HEK293T (cell line): ENCODE measurements at places on chromosomes 16 and 17.

GRCh38 chr17:59763861-59764260 is 56.4 kb downstream of the VMP1 start:
- DNase-seq, result no peak

- no peak for DNase-seq
Observed at GRCh38 chr16:62021161-62021581, 15.1 kb downstream of the CDH8 start.

DNA sequence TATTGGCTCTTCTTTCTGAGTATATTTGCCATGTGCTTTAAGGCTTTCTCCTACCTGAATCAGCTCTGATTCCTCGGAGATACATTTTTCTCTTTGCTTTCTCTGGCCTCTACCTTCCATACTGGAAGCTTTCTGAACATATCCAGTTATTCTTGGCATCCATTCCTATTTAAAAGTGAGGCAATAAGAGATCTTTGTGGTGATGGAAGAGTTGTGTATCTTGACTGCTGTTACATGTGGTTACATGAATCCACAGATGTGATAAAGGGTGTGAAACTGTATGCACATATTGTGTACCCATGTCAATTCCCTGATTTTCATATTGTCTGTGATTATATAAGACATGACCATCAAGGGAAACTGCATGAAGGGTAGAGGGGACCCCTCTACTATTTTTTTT is 24.4 kb downstream of the UBE2O start:
- DNase-seq, result no peak

- DNase-seq, result no peak
Observed at GRCh38 chr17:41284043-41284442, 8.5 kb downstream of the KRTAP9-7 start.

- no peak for DNase-seq
Observed at GRCh38 chr17:38906460-38907228, 18.8 kb upstream of the LASP1NB start.

DNA sequence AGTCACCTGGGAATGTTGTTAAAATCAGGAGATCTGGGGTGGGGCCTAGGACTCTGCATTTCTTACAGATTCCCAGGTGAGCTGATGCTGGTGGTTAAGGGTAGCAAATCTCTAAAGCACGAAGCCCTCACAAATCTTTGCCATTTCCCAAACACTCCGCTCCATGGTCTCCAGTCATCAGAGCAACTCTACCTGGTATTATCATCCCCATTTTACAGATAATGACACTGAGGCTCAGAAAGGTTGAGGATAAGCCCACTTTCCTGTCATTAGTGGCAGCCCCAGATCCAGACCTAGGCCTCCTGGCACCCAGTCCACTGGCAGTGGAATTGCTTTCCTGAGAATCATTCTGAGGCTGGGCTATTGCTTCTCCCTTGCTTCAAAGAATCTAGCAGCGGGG is 8.7 kb downstream of the SLC46A1 start:
- DNase-seq, result no peak

- DNase-seq, result no peak
Observed at GRCh38 chr16:73205153-73205886, 157.4 kb upstream of the ZFHX3 start.

- no peak for DNase-seq
Observed at GRCh38 chr16:73408716-73409115, 360.8 kb upstream of the ZFHX3 start.

- DNase-seq, result no peak
Observed at GRCh38 chr17:78709119-78709681, 72.9 kb downstream of the CYTH1 start.

GRCh38 chr17:81125573-81126081 is 39.7 kb upstream of the PVALEF start:
- no peak for DNase-seq

- peak; percentile 72 for DNase-seq
Observed at GRCh38 chr17:45246861-45247428, 14.9 kb downstream of the SPATA32 start.

DNA sequence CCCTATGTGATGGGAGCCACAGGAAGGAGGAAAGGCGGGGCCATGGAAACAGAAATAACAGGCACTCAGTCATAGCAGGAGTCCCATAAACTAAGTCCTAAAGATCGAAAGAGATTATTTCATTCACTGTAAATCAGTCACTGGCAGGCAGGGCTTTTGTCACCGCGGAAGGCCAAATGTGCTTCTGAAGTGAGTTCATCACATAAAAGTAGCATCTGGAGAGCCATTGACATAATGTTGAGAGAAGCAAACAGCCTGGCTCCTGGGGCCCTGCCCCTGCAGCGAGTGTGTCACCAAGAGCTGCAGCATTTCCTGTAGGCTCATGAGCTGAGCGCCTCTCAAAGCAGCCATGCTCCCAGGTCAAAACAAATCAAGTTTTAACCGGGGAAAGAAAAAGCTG is 476.2 kb downstream of the HAPSTR1 start:
- no peak for DNase-seq

DNA sequence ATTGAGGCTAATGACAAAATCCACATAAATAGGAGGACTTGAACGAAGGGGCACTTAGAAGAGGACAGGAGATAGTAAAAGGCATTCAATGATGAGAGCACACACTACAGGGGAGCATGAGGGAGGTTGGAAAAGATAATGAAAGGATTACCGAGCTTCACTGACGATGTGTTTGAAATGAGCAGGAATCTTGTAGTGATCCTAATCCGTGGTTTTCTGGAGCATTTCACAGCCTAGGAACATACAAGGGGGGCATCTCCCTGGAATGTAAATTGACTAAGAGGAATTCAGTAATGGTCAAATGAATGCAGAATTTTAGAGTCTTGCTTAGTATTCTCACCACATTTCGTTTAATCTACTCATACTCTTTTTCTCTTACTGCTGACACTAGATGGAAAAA is 5.2 kb downstream of the ATMIN start:
- no peak for DNase-seq

DNA sequence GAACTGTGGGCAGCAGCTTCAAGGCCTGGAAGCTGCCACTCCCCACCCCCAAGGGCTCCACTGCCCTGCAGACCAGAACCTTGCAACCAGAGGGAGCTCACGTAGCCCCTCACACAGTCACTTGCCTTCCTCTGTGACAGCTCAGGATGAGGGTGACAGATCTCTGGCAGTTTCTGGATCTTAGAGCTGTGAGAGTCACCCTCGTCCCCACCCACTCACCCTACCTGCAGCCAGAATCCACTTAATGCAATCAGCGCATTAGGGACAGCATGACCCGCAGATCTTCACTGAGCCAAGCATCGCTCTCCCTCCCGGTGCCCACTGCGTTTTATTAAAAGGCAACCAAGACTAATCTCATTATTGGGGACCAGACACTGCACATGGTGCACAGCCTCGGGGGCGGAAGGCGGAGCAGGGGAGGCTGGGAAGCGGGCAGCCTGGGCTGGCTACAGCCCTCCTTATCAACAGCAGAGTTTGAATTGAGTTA is 3.5 kb downstream of the CYB561 start:
- DNase-seq, result no peak

GRCh38 chr16:630249-630814 is 453 bp upstream of the WFIKKN1 start:
- DNase-seq, result no peak

DNA sequence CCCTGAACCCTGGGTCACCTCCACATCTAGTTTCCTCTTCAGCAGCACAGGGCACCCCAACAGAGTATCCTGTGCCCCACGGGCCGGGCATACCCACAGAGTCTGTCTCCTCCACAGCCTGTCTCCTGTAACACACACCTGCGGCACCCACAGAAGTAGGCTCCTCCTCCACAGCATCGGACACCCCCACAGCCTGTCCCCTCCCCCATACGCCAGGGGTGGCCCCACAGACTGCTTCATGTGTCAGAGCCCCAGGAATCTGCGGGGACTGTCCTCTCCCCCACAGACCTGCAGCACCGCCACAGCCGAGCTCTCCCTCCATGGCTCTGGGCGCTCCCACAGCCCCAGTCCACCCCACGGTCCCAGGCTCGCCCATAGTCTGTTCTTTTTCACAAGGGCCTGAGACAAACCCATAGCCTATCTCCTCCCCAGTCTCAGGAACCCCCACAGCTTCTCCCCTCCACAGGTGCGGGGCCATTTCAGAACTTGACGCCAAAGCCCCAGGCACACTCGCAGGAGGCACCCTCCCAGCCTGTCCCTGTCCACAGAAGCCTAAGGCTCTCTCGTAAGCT is 1.4 kb downstream of the KIAA0753 start:
- no peak for DNase-seq

DNA sequence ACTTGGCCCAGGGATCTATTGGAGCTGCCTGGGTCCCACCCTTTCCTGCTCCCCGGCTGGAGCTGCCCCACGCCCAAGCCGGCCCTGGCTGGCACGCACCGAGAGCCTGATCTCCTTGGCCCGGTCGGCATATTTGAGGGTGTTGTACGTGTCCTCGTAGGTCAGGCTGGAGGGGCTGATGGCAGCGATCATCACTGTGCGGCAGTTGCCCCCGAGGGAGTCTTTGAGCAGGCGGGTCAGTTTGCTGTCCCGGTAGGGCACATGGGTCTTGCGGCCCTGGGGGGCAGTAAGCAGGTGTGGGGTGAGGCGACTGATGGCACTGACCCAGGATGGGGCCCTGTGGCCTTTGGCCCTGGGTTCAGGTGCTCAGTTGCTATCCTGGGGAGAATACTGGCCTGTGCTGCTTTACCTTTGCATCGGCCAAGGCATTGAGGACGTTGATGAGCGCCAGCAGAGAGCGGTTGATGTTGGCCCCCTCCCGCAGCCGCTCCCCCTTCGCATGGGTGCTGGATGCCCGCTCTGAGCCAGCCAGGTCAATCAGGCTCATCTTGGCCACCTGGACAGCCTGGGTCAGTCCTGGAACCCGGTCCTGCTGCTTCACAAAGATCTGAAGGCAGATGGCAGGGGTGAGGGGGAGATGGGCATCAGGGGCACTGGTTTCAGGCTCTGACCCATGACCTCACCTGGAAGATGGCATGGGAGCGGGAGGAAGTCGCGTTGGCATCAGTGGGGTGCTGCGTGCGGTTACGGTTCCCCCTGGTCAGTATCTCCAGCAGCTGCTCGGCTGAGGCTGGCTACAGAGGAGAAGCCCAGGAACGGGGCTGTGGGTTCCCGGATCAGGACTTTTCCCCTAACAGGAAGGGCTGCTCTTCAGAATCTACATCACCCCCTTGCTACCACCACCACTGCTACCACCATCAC is 13.5 kb downstream of the KIF18B start:
- no peak for DNase-seq
